Left cardiac atrium (tissue), 4 donors: ENCODE measurements at places on chromosomes 7 and 10.
A peak's percentile ranks its signal among the peaks of the same experiment; 100 is the strongest.

DNA sequence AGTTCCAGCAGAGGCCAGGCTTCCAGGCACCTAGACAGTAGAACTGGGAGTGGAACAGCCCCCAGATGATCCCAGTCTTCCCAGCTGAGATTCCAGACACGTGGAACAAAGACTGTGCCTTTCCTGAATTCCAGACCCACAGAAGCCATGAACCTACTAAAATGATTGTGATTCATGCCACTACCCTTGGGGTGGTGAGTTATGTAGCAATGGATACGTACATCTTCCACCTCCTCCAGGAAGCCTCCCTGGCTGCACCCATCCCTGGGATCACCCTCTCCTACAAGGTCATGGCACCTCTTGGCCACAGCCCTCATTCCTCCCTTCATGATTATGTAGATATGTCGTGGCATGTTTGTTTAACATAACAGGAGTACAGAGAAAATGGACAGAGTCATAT lies 83.4 kb downstream of the NPTX2 start:
- no peak for DNase-seq

DNA sequence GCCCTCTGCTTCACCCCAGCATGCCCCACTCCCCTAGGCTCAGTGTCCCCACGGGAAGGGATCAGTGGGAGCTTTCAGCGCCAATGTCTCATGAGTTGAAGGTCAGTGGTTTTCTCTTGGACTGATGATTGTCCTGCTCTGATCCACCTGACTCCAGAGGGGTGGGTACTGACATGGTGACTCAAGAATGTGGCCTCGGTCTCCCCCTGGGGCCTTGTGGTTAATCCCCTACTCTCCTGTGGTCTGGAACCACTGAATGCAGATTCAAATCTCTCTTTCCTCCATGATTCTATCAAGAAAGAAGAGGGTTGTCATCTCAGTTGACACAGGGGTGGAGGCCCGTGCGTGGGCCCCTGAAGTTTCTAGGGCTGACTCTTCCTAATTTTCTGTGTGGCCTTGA lies 176.9 kb downstream of the RPS24 start:
- no peak for DNase-seq

- DNase-seq = no peak
Measured at GRCh38 chr7:46767071-46767470, 814.8 kb downstream of the TNS3 start.

- no peak for DNase-seq
Measured at GRCh38 chr7:156096771-156097538, 284.7 kb upstream of the SHH start.

DNA sequence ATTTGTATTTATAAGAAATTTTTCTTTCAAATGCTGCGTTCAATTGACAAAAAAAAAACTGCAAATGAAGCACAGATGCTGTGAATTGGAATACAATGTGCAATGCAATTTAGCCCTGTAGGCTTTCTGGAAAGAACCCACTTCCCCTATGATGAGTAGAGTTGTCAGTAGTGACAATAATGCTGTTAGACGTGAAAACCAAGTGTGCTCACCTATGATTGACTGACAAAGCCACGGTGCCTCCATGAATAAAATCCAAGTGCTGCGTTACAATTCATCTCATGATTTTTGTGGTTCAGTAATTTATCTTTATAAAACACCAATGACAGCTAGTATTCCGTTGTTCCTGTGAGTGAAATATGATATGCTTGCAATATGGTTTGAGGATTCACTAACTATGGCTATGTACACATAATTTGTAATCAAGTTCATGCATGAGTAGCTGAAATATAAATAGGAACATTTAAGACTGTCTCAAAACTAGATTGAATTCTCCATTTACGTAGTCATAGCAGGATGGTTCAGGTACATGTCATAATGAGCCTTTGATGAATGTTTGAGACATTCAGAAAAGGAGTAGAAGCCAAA lies 1160.3 kb downstream of the CNTNAP2 start:
- no peak for DNase-seq

DNA sequence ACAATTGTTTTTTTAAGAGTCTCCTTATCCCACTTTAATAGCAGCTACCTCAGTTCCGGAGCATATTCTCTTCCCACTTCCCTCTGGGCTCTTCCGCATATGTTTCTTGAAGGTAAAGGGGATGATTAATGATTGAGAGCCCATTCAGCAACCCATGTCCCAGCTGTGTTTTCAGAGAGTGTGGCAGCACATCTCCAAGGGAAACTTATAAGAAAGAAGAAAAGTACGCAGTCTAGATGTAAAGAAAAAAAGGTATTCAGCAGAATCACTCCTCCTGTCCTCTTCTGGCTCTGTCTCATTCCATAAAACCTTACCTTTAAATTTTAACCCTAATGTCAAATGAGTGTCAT lies 9.7 kb upstream of the ANKRD7 start:
- no peak for DNase-seq

GRCh38 chr7:74119831-74120230 lies 36.2 kb downstream of the LIMK1 start:
- no peak for DNase-seq

- no peak for DNase-seq
Measured at GRCh38 chr10:96017191-96017687, 26.1 kb upstream of the CCNJ start.

GRCh38 chr7:159201722-159202330 lies 57.2 kb upstream of the VIPR2 start:
- no peak for DNase-seq

GRCh38 chr10:114256008-114256765 lies 17.1 kb downstream of the VWA2 start:
- DNase-seq = no peak

DNA sequence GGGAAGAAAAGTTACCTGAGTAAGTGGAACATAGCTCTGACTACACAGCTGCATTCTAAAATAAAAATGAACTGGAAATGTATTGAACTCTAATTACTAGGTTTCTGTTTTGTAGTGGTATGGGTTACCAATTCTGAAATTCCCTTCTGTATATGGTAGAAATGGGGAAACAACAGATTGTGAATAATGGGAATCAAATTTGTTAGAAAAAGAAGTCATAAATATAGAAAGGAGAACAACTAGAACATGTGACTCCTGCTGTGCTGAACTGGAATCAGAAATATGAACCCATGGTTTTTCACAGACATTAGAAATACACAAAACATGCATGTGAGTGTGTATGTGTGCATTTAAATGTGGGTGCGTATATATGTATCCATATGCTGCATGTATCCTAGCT lies 27.0 kb downstream of the MCMBP start:
- DNase-seq = no peak

DNA sequence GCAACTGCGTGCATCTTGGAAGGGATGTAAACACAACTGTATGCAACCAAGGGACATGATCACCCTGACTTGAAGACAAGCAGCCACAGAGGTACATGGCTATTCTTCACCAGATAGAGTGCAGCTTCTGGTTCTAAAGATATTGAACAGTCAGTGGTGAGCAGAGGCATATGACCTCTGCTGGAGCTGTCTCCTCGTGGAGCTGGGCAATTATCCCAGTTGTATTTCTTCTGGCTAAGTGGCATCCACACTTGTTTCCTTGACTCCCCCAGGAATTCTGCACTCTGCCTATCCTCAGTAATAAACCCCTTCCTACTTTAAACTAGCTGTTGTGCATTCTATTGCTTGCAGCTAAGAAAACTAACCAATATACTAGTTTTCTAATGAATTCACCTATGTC lies 216.8 kb downstream of the THSD7A start:
- no peak for DNase-seq

DNA sequence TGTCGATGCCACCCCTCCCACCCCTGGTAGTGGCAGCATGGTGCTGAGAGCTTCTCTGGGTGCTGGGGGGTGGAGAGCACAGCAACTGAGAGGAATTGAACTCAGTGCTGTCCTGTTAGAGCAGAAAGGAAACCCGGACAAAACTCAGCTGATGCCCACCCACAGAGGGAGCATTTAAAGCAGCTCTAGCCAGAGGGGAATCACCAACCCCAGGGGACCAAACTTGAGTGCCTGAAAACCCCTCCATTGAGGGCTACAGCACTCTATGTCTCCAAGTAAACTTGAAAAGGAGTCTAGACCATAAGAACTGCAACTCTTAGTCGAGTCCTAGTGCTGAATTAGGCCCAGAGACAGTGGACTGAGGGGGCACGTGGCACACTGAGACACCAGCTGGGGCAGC lies 16.8 kb upstream of the FOXI2 start:
- DNase-seq = no peak

DNA sequence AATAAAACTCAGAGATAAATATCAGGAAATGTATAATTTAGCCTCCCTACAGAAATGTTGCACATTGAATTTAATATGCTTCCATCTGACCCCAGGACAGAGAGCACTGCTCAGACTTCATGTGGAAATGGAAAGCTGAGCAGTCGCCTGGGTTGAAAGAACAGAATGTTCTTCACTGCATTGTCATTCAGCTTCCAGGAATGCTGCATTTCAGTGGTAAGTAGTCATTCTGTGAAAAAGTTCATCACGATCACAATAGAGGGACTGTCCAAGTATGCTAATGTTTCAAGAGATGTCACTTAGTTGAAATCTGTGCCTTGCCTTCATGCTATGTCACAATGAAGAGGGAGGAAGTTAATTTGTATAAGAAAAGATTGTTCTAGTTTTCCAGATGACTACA lies 147.3 kb downstream of the NRCAM start:
- DNase-seq = no peak

GRCh38 chr7:142272841-142273240 lies 15.0 kb upstream of the PRSS58 start:
- no peak for DNase-seq

- no peak for DNase-seq
Measured at GRCh38 chr10:48759113-48759901, 74.6 kb downstream of the WDFY4 start.

DNA sequence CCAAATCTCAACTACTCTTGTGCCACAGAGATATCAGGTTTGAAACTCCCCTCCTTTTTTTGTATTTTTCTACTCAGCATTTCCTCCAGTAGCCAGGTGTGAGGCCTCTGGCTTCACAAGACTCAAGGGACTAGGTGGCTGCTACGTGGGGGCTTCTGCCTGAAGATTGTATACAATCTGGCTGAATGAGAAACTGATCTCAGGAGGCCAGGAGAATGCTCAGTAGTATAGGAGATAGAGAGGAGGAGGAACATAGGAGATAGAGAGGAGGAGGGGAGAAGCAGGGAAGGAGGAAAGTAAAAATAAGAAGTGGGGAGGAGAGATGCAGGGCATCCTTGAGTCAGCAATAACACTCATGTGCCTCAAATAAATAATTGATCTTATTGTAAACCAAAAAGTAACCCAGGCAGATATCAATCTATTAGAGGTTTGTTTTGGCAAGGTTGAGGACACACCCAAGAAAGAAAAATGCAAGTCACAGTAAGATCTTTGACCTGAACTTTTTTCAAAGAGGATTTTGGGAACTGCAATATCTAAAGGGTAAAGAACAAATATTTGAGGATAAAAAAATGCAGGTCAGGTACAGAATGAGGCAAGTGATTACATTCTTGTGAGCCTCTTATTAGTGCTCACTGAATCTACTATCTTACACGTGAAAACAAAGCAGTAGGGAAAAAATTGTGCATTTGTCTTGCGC lies 36.8 kb downstream of the AKR1C8 start:
- DNase-seq = no peak

GRCh38 chr10:74640134-74640921 lies 186.1 kb upstream of the KAT6B start:
- DNase-seq = no peak

GRCh38 chr10:102422545-102423129 lies 2.0 kb downstream of the FBXL15 start:
- DNase-seq = peak; percentile 86

DNA sequence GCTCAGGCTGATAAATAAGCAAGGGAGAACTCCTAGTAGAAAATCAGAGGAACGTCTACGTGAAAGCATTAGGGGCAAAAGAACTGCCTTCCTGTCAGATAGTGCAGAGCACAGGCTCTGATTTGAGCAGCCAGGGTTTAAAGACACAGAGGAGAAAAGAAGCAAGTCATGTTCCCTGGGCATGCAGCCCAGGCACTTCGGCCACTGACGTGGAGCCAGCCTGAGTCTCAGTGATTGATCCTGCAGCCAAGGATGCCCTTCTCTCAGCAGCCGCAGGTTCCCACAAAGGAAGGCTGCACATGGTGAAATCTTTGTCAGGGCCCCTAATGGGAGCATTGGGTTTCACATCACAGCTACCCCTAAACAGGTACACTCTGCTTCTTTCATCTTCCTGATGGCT lies 161.7 kb upstream of the HPS1 start:
- no peak for DNase-seq

DNA sequence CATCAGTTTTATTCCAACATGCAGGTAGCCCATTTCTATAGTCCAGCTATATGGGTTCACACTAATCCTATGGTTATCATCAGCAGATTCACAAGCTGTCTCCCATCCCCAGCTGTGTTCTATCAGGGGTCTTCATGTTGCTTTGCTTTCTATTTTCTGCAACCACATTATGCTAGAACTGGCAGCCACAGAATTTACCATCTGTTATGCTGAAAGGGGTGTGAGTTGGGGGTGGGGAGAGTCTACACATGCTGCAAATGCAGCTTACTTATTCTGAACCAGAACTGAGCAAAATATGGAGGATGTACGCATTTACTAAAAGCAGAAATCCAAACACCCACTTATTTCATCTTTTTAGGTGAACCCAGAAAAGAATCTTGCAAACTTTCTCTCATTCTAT lies 32.9 kb downstream of the SHTN1 start:
- DNase-seq = no peak

DNA sequence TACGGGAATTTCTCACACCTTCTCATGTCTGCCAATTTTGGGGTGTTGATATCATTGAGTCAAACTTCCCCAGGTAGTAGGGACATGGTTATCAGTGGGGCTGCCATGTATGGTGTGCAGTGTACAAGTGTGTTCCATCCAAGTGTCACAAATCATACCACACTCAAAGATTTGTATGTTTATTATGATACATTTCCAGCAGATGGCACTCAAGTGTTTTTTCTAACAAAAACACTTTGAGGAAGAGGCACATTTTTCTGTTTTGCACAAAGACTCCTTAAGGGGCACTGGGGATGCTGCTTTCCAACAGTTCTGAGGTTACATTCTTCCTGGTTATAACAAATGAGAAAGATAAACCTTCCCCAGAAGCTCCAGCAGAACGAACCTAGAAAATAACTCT lies 414.5 kb downstream of the REEP3 start:
- no peak for DNase-seq

DNA sequence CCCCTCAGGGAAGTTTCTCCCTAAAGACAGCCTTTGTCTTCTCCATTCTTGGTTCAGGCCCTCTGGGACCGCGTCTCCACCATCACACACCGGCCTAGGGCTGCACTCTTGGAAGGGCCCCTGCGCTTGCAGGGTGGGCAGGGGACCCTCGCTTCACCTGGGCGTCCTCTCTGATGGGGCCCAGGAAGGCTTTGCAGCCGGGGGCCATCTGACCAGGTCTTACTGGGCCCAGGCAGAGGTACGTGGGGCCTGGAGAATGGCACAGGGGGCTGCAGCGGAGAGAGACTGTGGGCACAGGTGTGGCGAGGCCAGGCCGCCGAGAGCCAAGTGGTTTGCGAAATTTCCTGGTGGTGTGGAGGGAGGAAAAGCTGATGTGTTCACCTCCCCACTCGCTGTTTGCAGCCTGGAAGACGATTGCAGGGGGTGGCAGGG lies 44.4 kb downstream of the ALOX5 start:
- no peak for DNase-seq

- no peak for DNase-seq
Measured at GRCh38 chr10:114855776-114856543, 34.4 kb downstream of the FHIP2A start.
